RKO (cell line): ENCODE measurements at places on chromosomes 7 and 10.

DNA sequence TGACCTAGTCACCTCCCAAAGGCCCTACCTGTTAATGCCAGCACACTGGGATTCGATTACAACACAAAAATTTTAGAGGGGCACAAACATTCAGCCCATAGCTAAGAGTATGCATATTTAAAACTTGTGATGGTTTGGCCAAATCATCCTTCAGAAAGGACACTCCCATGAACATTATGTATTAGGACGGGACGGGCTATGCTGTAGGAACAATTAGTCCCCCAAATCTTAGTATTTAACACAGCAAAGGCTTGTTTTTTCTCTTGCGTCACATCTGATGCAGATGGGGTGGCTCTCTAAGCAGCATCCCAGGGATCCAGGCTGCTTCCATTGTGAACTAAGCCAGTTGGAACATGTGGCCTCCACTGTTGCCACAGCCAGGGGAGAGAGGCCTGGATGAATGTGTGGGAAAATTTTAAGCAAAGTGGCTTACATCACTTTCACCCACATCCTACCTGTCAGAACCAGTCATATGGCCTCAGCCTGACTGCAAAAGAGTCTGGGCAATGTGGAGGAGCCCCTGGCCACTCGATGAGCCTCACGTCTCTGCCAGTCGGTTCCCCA, 26.6 kb downstream of the CHST3 start:
- no peak for DNase-seq

DNA sequence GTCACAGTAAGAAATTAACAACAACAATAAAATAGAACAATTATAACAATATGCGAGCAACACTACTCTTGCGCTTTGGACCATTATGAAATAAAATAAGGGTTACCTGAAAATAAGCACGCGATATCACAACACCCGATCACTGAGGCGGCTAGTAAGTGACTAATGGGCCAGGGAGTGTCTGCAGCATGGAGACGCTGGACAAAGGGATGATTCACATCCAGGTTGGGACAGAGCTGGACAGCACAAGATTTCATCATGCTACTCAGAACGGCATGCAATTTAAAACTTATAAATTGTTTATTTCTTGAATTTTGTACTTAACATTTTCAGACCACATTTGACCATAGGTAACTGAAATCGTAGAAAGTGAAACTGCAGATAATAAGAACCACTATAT, 15.6 kb downstream of the HIBADH start:
- DNase-seq = peak; percentile 14

DNA sequence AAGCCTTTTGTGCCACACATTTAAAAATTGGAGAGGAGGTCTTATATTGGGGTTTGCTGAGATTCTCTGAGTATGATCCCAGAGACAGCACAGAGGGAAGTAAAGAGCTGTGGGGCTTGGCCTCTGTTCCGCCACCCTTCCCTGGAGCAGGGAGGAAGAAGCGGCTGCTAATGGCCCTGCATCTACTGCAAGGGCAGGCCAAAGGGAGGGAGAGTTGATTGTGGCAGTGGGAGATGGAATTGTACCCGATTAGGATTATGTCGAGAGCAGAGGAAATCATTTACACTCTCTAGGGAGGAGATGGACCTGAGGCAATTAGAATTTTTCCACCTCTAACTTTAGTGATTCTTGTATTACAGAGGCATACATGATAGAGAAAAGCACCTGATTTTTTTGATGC, 28.8 kb downstream of the CYP17A1 start:
- no peak for DNase-seq

GRCh38 chr7:81280531-81280930, 361.7 kb upstream of the SEMA3C start:
- DNase-seq = no peak

DNA sequence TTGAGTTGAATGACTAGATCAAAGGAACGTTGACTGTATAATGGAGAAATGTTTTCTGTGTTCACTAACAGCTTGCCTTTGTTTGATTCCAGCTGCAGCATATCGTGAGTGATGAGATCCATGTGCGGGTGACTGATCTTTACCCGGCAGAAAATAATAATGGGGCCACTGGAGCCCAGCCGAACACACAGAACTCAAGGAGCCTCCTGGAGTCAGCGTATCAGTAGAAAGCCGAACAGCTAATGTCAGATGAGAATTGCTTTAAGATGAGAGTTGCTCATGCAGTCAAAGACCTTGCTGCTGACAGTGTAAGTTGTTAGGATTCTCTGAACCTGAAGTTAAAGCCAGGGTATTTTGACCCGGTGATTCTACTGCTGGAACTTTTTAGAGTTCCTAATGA, 34.3 kb upstream of the MTPAP start:
- DNase-seq = no peak

DNA sequence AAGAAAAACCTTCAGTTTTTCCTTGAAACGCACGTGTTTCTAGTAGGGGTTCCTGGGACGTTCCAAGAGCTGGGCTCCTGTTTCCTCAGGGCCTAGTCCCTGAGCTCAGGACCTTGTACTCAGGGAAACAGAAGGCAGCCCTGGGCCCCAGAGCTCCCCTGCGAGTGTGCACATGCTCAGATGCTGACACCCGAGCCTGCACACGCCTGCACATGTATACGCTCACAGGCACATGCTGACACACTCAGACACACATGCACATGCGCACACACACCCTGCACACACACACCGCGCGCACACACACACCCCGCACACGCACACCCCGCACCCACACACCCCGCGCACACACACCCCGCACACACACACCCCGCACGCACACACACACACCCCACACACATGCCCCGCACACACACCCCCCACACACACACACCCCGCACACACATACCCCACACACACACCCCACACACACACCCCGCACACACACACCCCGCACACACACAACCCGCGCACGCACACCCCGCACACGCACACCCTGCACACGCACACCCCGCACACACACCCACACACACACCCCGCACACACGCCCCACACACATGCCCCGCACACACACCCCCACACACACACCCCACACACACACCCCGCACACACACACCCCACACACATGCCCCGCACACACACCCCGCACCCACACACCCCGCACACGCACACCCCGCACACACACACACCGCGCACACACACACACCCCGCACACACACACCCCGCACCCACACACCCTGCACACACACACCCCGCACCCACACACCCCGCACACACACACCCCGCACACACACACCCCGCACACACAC, 52.2 kb downstream of the CALML3 start:
- DNase-seq = no peak

- no peak for DNase-seq
Measured at GRCh38 chr10:127962205-127962604, 55.3 kb downstream of the PTPRE start.

DNA sequence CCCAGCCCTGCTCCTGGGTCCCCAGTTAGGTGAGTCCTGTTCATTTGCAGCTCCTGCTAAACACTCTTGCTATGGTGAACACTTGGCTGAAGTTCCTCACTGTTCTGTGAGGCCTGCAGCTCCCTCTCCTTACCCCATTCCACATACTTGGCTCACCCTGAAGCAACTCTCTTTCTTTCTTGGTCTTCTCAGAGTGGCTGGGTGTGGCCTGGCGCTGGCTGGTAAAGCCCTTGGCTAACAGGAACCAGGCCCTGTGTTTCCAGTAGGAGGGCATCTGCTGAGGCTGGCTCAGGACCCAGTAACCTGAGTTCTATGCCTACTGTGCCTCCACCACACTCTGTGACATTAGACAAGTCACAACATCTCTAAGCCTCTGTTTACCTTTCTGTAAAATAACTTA, 53.1 kb upstream of the COL13A1 start:
- DNase-seq = no peak

- no peak for DNase-seq
Measured at GRCh38 chr10:32600317-32600716, 154.4 kb downstream of the CCDC7 start.

DNA sequence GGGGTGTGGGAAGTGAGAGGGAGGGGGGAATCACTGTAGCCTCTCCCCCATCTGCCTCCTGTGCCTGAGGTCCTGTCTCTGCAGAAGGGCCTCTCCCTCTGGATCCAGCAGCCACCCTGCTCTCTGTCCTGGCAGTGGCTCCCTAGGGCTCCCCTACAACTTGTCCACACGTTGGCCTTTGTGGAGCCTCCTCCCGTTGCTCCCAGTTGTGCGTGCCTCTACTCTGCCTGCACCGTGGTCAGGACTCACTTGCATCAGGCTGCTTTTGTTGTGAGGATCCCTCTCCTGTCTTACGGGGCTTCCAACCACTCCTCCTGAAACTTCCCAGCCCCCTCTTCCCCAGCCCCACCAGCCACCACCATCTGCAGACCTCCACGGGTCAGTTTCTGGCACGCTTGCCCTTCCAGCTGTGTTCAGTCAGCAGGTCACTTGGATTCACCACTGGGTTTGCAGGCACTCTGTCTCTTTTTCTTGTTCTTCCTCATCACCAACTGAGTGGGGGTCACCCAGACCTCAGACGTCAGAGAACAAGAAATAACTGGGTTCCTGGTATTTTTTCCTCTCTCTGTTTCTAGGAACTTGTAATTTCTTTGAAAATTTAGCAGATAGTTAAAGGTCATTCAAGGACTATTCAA, 62.3 kb downstream of the RAMP3 start:
- no peak for DNase-seq

DNA sequence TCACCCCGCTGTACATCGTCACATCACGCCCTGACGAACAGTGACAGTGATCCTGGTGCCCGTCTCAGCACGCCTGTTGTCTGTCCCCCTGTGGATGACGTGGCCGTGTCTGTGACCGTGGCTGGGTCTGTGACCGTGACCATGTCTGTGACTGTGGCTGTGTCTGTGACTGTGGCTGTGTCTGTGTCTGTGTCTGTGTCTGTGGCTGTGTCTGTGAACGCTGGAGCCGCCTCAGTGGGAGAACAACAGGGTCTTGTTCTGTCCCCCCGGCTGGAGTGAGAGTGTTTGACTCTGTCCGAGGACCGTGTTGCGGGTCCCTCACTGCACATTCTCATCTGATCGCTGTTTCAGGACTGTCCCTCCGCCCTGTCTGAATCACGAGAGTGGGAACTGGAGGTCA, 202.2 kb downstream of the TCERG1L start:
- no peak for DNase-seq

GRCh38 chr10:128466831-128467371, 340.7 kb upstream of the MKI67 start:
- DNase-seq = no peak

DNA sequence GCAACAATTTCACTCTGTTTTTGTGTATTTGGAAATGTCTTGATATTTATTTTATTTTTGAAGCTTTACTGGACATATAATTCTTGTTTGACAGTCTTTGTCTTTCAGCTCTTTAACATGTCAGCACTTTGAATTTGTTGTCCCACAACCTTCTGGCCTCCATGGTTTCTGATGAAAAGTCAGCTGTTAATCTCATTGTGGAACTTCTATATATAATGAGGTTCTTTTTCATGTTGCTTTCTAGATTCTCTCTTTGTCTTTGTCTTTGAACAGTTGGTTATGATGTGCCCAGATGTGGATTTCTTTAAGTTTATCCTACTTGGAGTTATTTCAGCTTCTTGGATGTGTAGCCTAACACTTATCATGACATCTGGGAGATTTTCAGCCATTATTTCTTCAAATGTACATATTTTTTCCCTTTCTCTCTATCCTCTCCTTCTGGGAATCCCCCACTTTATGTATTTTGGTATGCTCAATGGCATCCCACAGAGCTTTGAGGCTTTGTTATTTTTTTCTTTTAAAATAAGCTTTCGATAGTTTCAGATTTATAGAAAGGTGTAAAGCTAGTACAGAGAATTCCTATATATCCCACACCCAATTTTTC, 9.5 kb upstream of the LMTK2 start:
- DNase-seq = no peak

GRCh38 chr10:76138286-76138685, 706.9 kb downstream of the LRMDA start:
- no peak for DNase-seq

DNA sequence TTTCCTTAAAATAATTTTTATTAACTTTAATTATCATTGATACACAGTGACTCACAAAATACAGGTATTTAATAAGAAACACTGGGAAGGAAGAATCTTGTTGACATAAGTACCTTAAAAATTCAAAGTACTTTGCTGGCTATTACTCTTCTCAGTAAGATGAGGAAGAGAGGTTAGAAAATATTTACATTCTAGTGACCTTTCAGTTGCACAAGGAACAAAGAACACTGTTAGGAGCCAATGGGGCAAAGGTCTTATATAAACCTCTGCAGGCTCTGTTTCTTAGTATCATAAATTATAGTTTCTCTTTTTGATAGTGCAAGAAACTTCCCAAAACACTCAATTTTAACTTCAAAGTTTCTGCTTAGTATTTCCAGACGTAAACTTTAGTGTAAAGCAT, 4.8 kb upstream of the TAX1BP1 start:
- DNase-seq = no peak

DNA sequence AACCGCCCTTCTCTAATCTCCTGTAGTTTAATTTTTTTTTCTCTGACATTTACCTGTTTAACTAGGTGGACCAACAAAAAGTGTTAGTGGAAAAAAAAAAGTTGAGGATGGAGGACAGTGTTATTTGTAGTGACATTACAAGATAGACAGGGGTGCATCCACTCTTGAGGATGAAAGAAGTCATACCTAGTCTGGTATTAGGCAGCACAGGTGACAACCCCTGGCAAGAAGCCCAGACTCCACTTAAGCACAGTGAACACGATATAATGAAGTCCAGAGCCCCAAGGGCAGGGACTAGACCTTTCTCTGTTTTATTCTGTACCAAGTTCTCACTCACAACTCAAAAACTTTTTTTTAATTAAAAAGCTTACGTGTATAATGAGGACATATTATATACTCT, 268.4 kb downstream of the GPR37 start:
- DNase-seq = no peak

DNA sequence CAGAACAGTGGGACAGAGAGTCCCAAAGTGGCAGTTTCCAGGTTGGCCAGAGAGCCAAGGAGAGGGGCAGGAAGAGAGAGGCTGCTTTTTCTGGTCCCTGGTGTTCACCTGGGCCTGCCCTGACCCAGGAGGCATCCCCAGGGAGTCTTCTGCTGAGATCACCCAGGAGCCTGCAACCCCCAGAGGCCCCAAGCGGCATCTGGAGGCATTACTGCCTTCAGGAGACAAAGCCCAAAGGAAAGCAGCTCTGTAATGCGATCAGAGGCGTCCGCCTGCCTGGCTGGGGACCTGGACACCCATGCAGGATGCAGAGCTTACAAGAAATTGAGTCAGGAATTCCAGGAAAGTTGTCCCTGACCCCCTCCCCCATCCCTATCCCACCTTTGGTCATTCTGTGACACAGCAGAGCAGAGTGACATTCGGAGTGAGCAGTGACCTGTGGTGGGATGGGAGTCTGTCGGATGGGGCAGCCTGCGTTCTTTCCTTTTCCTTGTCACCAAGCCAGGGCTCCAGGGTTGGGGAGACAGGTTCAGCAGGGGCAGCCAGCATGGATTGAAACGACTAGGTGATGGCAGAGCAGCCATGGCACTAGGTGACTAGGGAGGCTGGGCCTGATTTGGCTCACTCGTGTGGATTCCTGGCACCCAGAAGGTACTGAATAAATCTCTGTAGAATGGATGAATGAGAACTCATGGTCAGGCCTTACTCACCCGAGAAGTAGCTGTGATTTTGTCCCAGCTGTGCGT, 10.4 kb downstream of the UNC5B start:
- no peak for DNase-seq
